ENCODE measurements at places on chromosomes 7 and 10.

- peak; percentile 51 for DNase-seq
These were observed 79.1 kb downstream of the USP6NL start for GRCh38 chr10:11532306-11532705.

DNA sequence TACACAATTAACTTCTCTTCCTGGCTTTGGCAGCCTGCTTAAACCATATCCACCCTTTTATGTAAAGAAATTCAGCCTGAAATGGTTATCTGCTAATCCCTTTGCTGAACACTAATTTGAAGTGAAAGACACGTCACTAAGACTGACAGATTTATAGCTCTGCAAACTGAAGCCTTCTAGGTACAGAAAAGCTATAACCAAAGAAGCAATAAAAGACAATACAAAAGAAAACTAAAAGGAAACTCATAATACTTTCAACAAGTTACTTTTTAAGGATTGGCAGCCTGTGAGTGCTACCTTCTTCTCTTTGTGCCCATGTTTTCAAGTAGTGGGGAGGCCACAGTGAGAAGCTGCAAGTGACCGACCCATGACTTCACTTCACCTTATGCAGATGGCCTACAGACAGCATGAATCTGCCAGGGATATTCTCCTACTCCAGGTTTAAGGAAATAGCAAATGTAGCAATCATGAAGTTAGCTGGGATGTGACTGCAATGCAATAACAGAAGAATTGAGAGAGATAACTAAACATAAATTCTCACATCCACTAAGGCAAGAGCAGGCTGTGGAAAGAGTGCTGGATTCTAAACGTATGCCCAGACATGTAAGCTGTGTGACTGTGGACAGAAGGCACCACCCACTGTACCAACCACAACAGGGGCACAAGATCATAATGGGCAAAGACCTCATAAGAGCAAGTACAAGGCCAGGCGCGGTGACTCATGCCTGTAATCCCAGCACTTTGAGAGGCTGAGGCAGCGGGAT lies 10.7 kb upstream of the SPOCK2 start:
- DNase-seq: peak; percentile 7

DNA sequence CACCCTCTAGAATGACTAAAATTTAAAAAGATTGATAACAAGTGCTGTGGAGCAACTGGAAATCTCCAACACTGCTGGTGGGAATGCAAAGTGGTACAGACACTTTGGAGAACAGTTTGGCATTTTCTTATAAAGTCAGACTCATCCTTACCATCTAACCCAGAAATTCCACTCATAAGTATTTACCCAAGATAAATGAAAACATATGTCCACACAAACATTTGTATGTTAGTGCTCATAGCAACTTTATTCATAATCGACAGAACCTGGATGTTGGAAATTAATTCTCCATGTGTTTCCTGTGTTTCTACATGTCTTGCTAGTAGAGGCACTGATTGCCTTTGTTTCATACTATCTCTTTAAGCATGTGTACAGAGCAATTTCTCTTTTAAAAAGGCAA lies 282.4 kb downstream of the AHR start:
- no peak for DNase-seq

GRCh38 chr10:71611131-71611530 lies 108.4 kb downstream of the C10orf105 start:
- no peak for DNase-seq

GRCh38 chr10:79196470-79197461 lies 128.0 kb downstream of the ZMIZ1 start:
- DNase-seq: peak; percentile 47

GRCh38 chr7:47783456-47784223 lies 164.6 kb downstream of the PKD1L1 start:
- peak; percentile 98 for DNase-seq

DNA sequence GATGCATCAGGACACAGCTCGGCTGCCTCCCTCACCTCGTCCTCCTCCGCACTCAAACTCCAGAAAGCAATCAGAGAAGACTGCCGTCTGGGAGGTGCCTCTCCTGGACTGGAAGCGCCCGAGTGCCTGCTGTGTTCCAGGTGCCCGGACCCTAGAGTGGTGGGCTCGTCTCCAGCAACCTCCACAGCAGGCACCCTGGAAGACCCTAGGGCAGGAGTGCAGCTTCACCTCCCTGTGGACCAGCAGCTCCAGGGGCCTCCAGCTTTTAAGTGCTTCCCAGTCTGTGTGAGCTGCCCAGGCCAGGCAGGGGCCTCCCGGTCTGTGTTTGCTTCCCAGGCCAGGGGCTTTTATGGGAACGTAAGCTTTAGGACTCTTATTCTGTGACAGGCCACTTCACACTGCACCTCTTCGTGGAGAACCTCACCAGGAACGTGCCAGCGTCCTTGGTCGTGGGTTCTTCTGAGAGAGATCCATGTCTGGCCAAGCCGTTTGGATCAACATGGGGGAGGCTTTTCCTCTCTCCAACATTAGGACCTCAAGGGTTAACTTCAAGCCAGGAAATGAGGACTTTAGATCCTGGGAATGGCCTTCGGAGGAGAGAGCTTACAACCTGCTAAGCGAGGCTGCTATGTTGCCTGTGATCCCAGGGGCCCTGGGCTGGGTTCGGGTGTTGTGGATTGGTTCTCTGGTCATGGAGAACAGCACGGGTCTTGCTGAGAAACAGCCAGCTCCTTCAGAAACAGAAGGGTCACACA lies 5.9 kb upstream of the PWWP2B start:
- no peak for DNase-seq

DNA sequence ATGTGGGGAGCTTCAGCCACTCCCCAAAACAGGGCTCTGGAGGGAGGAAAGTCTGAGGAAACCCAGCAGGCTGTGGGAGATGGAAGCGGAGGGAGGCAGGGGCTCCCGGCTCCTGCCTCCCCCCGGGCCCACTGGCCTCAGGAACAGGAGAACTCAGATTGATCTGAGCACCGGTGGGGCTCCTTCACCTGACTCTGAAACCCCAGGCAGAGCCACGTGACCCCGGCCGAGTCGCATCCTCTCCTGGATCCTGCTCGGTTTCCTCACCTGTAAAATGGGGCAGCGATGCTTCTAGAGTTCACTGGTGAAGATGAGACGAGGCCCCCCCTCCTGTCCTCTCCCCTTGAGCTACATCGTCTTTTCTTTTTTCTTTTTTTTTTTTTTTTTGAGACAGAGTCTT lies 33.6 kb downstream of the TCERG1L start:
- DNase-seq: no peak

DNA sequence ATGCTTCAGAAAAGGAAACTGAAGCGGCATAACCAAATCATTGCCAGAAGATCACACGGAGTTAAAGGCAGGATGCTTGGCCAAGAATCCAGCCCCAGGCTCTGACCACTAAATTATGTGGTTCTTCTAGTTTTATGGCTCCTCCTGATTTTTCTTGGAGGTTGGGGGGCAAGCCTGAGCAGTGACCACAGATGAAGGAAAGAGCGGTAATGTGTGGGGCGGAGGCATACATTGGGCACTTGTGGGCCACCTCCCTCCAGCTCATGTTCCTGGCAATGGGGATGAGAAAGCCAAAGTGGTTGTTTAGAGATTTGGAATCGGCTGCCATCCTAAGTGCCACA lies 3.2 kb downstream of the TRPV6 start:
- DNase-seq: no peak

DNA sequence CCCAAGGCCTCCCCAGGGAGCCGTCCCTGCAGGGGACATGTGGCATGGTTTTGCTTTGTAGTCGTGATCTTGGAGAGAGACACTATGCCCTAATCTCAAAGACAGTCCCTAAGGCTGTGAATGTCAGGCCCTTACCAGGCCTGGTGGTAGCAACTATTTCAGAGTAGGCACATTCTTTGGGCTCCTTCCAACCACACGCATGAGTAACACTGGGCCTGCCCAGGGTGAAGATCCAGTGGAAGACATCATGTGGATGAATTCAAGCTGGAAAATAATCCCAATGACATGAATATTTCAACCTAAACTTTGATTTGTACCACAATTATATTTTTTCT lies 39.5 kb upstream of the INSIG1 start:
- peak; percentile 79 for DNase-seq

DNA sequence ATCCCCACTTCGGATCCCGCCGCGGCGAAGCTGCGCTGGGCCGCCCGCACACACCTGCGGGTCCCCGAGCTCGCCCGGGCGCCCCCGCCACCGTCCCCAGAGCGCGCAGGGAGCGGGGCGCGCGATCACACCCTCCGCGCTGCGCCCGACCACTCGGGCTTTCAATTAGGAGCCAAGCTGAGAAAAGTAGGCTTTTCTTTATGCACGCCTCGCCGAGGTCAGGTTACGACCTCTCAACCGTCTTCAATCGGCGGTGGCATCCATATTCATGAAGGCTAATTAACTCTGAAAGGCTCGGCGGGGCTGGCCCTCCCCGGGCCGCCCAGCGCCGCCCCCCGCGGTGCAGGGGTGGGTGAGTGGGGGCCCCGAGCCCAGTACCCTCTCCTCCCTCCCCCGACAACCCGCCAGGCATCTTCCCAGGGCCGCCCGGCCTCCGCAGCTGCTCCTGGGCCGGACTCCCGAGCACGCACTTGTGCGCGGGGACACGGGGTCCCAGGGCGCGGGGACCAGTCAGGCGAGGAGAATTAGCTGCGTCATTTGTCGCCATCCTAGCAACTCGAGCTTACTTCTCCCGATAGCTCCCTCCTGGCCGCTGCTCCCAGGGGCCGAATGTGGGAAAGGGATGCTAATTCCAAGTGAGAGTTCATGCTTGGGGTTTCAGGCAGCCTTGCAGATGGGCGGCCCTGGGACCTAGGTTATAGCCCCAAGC lies 155.5 kb upstream of the LYZL2 start:
- DNase-seq: peak; percentile 69

DNA sequence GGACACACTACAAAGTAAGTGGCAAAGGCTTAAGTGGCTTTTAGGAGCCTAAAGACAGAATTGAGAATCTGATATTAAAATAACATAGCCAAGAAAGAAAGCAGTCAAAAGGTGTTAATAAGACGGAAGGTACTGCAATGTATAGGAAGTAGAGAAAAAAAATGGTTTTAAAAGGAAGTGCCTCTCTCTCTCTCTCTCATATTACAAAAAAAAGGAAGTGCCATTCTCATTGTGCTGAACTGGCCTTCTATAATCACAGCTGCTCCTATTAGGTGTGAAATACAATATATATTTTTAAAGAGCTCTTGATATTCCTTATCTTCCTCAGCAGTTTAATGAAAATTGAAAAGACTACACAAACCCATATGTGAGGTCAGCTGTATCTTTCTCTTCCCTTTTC lies 199.4 kb upstream of the NPVF start:
- DNase-seq: no peak

GRCh38 chr7:135620980-135621850 lies 41.1 kb upstream of the STMP1 start:
- peak; percentile 91 for DNase-seq

DNA sequence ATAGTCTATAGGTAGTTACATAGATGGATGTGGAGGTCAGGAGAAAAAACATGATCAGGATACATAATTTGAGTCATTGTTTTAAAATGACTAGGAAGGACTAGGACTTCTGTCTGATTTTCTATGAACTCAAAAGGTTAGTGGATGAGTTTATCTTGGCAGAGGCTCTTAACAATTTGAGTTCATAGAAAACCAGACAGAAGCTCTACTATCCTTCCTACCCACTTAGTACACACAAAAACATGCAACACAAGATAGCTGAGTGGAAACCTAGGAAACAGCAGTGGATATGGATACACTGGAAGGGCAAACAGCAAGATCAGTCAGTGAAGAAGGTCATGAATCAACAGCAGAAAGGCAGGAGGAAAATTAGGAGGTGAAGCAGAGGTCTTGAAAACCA lies 84.6 kb downstream of the VPS50 start:
- peak; percentile 43 for DNase-seq

DNA sequence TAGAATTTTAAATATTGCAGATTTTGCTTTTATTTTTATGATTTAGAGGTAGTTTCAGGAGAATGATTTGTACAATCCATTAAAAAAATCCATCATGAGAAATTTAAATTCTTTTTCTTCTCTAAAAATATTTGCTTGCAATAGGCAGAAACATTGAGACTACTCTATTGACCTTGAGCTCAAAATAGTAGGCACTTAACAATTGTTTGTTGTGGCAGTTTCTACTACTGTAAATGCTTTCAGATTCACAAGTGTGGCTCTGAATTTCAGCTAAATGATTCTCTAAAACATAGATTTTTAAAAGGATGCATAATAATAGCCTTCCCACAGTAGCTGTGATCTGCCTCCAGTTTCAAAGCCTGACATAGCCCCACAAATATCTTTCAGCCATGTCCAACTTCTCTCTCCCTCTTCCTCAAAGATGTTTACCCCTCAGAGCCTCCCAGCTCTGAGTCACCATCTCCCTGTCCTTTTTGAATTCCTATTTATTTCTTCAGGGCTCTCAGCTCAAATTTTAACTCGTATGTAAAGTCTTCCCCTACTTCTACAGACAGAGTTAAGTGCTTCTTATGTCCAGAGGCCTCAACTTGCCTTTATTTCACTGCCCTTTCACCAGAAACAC lies 160.5 kb downstream of the AOAH start:
- peak; percentile 36 for DNase-seq

- DNase-seq: no peak
These were observed 417.8 kb downstream of the ARL4A start for GRCh38 chr7:13105209-13105608.

DNA sequence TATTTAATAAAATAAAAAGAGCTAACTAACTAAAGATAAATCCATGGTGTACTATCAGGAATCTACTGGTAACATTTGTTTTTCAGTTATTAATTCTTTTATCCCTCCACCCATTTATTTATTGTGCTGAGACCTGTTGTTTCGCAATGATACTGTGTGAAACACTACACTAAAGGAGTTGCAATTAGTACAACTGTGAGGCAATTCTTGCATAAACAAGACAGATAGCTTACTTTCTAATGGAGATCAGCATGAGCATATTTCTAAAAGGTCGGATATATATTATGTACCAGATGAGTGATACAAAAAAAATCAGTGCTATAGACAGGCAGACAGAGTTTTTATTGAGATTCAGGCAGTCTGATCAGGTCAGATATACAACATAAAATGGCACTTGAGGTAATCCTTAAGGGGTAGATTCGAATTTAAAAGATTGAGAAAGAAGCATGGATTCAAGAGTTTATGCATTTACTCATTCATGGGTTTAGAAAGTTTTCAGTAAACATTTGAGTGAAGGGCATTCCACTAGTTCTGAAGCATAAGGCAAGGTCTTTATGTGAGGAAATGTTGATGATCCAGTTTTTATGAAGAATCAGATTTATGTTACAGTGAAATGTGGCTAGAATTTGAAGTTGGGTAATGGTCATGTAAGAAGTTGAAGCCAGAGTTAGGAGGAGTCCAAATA lies 147.6 kb downstream of the POLR1F start:
- no peak for DNase-seq

DNA sequence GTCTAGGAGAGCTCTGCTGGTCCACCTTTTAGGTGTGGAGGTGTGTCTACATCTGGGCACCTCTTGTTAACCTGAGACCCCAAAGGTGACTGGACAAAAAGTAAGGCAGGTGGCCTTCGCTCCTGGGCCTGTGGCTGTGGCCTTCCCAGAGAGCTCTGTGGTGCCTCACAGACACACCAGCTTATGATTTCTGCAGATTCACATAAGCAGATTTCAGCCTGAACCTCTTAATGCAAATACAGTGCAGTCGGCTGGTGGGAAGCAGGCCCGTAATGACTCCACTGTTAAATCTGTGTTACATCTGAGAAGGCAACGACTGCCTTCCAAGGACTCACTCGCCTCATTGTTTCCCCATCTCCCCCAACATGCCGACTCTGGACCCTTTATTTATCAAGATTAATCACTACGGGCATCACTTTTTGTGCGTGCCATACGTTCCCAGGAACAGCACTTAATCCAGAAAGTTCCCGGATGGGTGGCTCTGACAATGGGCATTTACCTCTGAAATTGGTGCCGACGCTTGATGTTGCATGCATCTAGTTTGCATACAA lies 119.8 kb downstream of the EBF3 start:
- DNase-seq: no peak
